ENCODE measurements at places on chromosomes 12 and 14.
A peak's percentile ranks its signal among the peaks of the same experiment; 100 is the strongest.

DNA sequence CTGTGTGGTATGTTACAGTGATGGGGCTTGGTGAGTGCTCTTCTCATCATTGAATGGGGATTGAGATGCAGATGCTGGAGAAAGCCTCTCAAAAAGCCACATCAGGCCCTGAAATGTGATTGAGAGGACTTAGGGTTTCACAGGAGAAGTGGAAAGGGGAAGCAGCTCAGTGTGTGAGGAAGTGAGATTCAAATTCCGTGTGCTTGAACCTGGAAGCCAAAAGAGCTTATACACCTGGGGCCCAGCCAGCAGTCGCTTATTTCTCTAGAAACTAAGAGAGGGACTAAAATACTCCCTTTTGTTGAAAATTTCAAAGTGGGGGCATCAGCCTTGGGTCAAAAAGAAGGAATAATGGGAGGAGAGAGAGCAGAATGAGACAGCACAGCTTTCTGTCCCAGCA lies 39.1 kb upstream of the GZMB start:
- no peak for DNase-seq
- no peaks in the 10 kb centered on the region for H3K27me3 ChIP-seq
- H3K4me3 ChIP-seq = no peak overlapping the region
- H3K4me1 ChIP-seq = no peaks in the 10 kb centered on the region
- no peaks in the 10 kb centered on the region for H3K36me3 ChIP-seq

- DNase-seq = no peak
- no peak overlapping the region for H3K4me3 ChIP-seq
- no peaks in the 10 kb centered on the region for H3K4me1 ChIP-seq
- H3K27me3 ChIP-seq = no peaks in the 10 kb centered on the region
- H3K36me3 ChIP-seq = no peaks in the 10 kb centered on the region
Observed at GRCh38 chr14:29354486-29354885, 573.2 kb downstream of the PRKD1 start.

GRCh38 chr12:39897315-39897714 lies 208.6 kb downstream of the SLC2A13 start:
- no peak overlapping the region for H3K27ac ChIP-seq
- no peak for DNase-seq
- H3K27me3 ChIP-seq = no peaks in the 10 kb centered on the region
- H3K4me3 ChIP-seq = no peak overlapping the region
- H3K36me3 ChIP-seq = no peaks in the 10 kb centered on the region

DNA sequence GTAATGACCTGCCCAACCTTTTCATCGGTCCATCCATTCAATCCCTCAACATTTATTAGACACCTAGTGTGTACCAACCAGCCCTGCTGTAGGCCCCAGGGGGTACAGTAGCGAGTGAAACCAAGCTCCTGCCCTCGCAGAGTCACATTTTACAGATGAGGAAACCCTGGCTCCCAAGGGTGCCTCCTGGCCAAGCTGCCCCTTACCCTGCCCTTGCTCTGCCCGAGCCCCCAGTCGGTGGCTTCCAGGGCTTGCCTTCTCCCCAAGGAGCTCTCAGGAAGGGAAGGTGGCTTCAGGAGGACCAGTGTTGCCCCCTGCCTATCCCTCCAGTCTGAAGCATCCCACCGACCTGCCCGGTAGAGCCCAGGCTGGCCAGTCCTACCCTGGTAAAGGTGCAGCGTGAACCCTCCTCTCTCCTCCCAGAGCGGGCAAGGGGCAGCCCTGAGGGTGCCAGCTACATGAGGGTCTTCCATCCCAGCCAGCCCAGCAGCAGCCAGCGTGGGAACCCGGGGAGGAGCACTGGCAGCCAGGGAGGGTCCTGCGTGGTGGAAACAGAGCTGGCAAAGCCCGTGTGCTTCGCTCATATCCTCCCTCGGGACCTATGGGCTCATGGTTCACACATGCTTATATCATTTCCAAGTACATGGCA lies 670 bp upstream of the BEGAIN start:
- H3K27me3 ChIP-seq = no peaks in the 10 kb centered on the region
- H3K36me3 ChIP-seq = no peaks in the 10 kb centered on the region
- no peak overlapping the region for H3K27ac ChIP-seq

GRCh38 chr12:13454991-13455777 lies 258.7 kb downstream of the EMP1 start:
- no peak for DNase-seq
- no peaks in the 10 kb centered on the region for H3K27me3 ChIP-seq
- no peaks in the 10 kb centered on the region for H3K4me1 ChIP-seq
- H3K4me3 ChIP-seq = no peak overlapping the region
- no peak overlapping the region for H3K27ac ChIP-seq
- no peaks in the 10 kb centered on the region for H3K36me3 ChIP-seq

DNA sequence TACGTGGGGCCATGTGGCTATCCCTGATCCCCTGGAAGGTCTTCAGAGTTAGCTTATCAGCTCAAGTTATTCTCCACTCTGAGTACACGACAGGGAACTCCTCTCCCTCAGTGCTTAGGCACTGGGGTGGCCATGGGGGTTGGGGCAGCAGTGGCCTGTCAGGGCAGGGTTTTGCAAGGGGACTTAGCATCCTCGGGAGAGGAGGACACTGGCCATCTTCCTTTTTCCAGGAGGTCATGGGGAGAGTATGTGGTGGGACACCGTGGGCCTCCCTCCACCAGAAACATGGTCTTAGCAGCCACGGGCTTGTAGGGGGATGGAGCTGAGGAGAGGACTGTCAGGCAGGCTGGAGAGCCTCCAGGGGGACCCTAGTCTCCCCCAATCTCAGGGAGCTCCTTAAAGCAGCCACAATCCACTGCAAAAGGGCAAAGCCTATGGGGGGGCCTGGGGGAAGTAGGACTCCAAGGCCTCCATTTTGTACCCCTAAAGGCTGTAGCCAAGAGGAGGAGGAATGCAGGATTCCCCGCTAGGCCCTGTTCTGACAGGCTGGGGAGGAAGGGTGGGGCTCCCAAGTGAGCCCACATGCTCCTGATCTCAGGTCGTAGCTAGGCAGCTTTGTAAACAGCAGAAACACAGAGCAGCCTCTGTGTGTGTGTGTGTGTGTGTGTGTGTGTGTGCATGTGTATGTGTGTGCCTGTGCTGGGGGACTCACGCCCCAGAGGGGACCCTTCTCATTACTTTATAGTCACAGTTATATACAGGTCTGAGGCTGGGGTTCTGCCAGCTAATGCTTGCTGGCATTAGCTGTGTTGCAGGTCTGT lies 36.6 kb downstream of the KRT80 start:
- H3K27me3 ChIP-seq = no peaks in the 10 kb centered on the region
- no peak for DNase-seq
- H3K4me1 ChIP-seq = no peaks in the 10 kb centered on the region
- no peak overlapping the region for H3K4me3 ChIP-seq

- H3K27me3 ChIP-seq = no peaks in the 10 kb centered on the region
- H3K36me3 ChIP-seq = no peaks in the 10 kb centered on the region
- H3K27ac ChIP-seq = no peak overlapping the region
- H3K4me3 ChIP-seq = no peak overlapping the region
- DNase-seq = no peak
Observed at GRCh38 chr12:41866878-41867430, 277.7 kb downstream of the GXYLT1 start.

DNA sequence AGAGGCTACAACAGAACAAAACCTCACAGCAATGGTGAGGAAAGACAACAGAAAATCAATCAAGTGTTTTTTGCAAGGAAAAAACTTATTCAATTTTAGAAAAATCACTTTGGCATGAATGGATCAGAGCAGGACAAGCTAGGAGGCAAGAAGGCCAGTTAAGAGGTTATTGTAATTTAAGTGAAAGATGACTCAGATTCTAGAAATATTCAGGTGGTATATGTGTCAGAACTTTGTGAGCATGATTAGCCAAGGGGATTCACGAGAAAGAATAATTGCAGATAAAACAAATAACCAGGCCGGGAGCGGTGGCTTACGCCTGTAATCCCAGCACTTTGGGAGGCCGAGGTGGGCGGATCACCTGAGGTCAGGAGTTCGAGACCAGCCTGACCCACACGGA lies 12.7 kb downstream of the GCH1 start:
- H3K27ac ChIP-seq = no peak overlapping the region
- H3K36me3 ChIP-seq = no peaks in the 10 kb centered on the region
- DNase-seq = no peak
- no peaks in the 10 kb centered on the region for H3K27me3 ChIP-seq

- no peak for DNase-seq
- H3K27me3 ChIP-seq = no peaks in the 10 kb centered on the region
- H3K4me1 ChIP-seq = no peaks in the 10 kb centered on the region
- no peak overlapping the region for H3K27ac ChIP-seq
- H3K4me3 ChIP-seq = no peak overlapping the region
Observed at GRCh38 chr12:20716037-20716436, 20.9 kb downstream of the SLCO1C1 start.

GRCh38 chr12:8687846-8688601 lies 9.8 kb upstream of the RIMKLB start:
- H3K4me1 ChIP-seq = peaks cover 19% of the 10 kb centered on the region
- no peaks in the 10 kb centered on the region for H3K36me3 ChIP-seq
- H3K4me3 ChIP-seq = no peak overlapping the region
- no peaks in the 10 kb centered on the region for H3K27me3 ChIP-seq
- peak; percentile 86 for DNase-seq

GRCh38 chr14:79899610-79900009 lies 311.7 kb downstream of the DIO2 start:
- H3K27ac ChIP-seq = no peak overlapping the region
- H3K4me3 ChIP-seq = no peak overlapping the region
- no peaks in the 10 kb centered on the region for H3K36me3 ChIP-seq
- H3K4me1 ChIP-seq = no peaks in the 10 kb centered on the region
- H3K27me3 ChIP-seq = no peaks in the 10 kb centered on the region
- DNase-seq = no peak

DNA sequence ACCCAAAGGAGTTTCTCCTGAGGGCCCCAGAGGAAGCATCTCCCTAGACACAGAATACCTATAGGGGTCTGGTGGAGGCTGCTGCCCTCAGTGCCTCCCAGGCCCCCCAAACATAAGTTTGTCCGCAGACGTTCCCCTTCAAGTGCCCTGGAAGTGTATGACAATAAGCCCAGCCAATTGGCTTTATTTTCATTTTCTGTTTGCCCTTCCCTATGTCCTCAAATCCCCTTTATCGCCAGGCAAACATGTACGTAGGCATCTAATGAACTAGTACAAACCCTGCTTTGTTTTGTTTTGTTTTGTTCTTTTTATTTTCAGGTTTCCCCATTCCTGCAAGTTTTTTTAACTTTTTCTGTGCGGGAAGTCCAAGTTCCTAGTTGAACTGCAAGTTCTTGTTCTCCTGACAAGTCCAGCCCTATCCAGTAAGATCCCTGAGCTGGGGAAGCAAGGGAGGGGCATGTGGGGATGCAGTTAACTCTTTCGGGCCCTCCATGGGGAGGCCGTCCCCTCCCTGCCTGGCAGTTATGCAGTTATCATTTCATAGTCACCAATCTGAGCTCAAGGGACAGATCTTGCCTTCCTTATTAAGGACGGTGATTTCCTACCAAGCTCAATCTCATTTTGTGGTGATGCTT lies 141.9 kb downstream of the KCNA5 start:
- DNase-seq = no peak
- peak overlapping the region; percentile 12 for H3K4me3 ChIP-seq
- H3K27ac ChIP-seq = no peak overlapping the region
- no peaks in the 10 kb centered on the region for H3K4me1 ChIP-seq
- H3K36me3 ChIP-seq = no peaks in the 10 kb centered on the region

DNA sequence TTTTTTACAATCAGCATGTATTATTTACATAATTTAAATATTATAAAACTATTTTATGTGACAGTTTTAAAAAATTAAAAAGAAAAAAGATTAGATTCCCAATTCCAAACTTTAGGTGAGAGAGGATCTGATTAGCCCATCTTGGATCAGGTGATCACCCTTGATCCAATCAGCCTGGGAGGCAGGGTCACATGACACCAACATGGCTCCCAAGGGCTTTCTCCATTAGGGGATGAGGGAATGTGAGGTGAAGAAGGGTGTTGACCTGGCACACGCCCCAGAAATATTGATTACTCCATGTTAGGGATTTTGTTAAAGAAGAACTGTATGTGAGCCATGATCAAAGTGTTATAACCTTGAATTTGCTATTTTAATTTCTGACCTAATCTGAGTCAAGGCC lies 225.4 kb downstream of the RBM19 start:
- H3K27me3 ChIP-seq = no peaks in the 10 kb centered on the region
- no peak overlapping the region for H3K27ac ChIP-seq
- DNase-seq = no peak
- no peaks in the 10 kb centered on the region for H3K36me3 ChIP-seq

DNA sequence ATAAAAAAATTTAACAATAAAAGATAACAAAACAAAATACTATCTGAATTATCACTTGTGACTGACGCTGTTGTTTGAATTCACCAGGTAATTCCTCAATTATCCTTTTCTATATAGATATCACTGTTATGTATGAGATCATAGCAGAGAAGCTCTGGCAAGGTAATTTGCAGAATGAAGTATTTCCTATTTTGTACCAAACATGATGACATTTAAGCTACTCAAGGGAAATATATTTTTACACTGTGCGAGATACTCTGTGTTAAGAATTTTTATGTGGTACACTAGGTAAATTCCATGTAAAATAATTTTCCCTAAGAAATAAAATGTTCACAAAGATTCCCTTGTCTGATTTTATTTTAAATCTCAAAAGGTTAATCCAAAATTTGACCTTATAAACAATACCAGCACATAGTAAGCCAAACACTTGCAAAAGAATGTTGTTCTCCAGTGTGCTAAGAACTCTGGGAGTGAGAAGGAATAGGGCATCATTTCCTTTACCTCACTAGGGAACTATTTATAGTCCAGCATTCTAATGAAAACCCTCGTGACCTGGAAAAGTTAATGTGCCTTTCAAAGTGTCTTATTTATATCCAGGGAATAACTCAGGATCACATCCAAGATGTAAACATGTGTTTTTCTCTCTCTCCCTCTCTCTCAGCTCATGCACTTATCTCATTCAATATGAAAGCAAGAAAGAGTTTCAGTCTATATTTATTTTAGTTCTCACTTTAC lies 115.2 kb upstream of the RAP1B start:
- DNase-seq = no peak
- H3K4me1 ChIP-seq = no peaks in the 10 kb centered on the region
- H3K36me3 ChIP-seq = no peaks in the 10 kb centered on the region
- H3K27ac ChIP-seq = no peak overlapping the region
- H3K4me3 ChIP-seq = no peak overlapping the region

- no peak overlapping the region for H3K27ac ChIP-seq
- H3K27me3 ChIP-seq = no peaks in the 10 kb centered on the region
- H3K36me3 ChIP-seq = no peaks in the 10 kb centered on the region
Observed at GRCh38 chr12:109343677-109344076, 4.0 kb upstream of the MYO1H start.

GRCh38 chr12:108668063-108668462 lies 34.4 kb upstream of the SELPLG start:
- no peak overlapping the region for H3K4me3 ChIP-seq
- H3K36me3 ChIP-seq = no peaks in the 10 kb centered on the region
- DNase-seq = no peak
- no peaks in the 10 kb centered on the region for H3K27me3 ChIP-seq
- H3K27ac ChIP-seq = no peak overlapping the region

DNA sequence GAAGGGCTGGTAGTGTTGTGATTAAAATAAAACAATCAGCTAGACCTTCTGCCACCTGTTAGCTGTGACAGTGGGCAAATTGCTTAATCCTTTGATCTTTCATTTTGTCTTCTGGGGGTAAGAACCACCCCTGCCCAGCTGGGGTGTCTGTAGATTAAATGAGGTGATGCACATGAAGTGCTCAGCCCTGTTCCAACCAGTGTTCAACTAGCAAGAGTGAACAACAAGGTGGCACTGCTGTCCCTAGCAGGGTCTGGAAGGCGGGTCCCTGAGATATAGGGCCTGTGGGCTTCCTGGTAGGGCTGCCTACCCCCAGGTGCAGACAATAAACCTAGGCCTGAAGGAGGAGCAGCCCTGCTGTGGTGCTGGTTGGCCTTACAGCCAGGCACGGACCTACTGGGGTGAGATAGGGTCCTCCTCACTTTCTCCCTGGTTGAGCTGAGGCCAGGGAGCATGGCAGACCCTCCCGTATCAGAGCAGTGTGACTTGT lies 60.6 kb downstream of the ARL6IP4 start:
- no peak overlapping the region for H3K27ac ChIP-seq
- no peaks in the 10 kb centered on the region for H3K36me3 ChIP-seq
- peaks cover 28% of the 10 kb centered on the region for H3K4me1 ChIP-seq
- no peaks in the 10 kb centered on the region for H3K27me3 ChIP-seq

Measured in testis (tissue), 5 donors.